Motor neuron (in vitro differentiated cells): ENCODE measurements at places on chromosomes 6 and 20.

DNA sequence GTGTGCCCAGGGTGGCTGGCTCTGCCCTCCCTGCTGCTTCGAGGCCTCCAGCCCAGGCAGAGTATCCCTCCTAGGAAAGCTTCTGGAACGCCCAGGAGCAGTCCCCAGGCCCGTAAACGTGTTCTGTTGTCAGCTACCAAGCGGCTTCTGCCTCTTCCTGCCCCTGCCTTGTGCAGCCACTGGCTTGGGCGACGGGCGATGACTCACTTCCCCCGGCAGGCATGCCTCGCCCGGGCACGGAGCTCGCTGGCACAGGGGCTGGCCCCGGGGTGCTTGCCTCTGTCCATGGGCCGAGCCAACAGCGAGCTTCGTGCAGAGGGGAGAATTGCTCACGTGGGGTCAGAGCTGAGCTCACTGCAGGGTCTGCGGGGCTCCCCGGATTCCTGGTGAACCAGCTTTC is 86.7 kb upstream of the THBS2 start:
- ATAC-seq: no peak

GRCh38 chr6:7802662-7803061 is 76.8 kb downstream of the BMP6 start:
- ATAC-seq: no peak

- no peak for ATAC-seq
Observed at GRCh38 chr6:51753635-51754034, 333.8 kb downstream of the PKHD1 start.

GRCh38 chr6:78618970-78619369 is 248.4 kb upstream of the IRAK1BP1 start:
- no peak for ATAC-seq

GRCh38 chr20:36279776-36280175 is 26.4 kb upstream of the DLGAP4 start:
- ATAC-seq: no peak

DNA sequence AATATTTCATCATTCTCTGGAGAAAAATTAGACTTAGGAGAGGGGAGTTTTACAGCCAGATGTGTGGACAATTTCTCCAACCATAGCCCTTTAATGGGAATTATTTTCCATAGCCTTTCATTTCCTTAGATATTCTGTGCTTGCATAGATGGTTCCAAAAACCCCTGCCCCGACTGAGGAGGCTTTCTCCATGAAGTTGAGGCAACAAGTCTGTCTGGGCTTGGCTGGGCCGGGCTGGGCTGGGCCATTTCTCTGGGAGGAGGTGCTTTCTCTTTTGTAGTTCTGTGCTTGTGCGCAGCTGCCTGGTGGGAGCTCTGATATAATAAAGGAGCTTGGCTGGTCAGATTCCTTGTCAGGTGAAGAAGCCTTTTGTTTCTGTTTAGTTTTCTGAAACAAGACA is 71.4 kb downstream of the SOBP start:
- ATAC-seq: no peak

DNA sequence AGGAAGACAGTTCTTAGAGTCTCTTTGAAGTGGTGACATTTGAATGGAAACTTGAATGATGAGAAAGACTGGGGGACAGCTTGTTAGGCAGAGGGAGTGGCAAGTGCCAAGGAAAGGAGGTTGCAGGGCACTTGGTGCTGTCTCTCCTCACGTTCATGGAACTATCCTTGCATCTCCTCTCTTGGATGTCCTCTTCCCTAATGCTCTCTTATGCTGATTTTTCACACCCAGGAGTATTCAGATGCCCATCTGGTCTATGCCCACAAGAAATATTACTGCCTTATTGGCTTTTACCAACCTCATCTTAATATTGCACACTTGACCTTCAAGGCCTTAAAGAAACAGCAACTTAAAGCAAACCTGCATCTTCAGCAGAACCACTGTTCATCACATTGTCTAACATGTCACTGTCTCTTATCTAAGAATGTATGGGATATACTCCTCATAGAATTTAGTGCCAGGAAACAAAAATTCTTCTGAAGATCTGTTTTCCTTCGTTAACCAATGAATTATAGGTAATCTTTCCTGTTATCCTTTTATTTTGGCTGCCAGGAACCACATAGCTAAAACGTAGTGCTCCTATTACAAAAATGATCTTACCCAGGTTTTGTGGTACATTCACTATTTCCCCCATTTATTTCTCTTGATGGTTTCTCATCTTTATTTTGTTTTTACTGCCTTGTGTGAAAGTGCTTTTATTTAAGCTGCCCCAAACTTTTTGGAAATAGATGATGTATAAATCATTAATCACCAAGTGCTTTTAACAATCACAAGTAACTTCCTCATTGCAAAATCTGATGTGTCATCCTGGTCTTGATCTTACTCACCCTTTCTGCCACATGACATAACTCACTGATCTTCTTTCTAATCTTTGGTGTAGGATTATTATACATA is 12.8 kb downstream of the RGS17 start:
- no peak for ATAC-seq

DNA sequence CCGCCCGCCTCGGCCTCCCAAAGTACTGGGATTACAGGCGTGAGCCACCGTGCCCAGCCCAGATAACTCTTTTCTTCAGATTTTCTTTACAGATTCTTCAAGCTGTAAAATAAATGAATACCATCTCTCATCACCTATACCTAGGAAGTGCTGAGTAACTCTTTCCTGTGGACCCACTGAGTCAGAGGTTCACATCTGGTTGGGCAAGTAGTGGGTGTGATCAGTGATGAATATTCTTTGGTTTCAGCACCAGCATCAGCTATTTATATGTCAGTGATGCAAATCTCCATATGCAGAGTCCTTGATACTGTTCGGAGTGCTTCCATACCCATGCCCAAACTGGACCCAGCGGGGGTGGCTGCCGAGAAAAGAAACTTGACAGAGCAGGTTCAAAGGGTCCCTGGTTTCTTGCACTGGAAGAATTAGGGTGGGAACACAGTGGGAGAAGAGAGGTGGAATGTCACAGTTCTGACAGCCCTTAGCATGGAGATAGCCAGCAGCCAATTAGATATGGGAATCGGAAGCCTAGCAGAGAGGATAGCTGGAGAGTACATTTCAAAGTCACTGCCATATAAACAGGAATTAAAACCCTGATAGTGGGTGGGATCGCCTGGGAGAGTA is 64.9 kb upstream of the DDR1 start:
- peak; percentile 81 for ATAC-seq

DNA sequence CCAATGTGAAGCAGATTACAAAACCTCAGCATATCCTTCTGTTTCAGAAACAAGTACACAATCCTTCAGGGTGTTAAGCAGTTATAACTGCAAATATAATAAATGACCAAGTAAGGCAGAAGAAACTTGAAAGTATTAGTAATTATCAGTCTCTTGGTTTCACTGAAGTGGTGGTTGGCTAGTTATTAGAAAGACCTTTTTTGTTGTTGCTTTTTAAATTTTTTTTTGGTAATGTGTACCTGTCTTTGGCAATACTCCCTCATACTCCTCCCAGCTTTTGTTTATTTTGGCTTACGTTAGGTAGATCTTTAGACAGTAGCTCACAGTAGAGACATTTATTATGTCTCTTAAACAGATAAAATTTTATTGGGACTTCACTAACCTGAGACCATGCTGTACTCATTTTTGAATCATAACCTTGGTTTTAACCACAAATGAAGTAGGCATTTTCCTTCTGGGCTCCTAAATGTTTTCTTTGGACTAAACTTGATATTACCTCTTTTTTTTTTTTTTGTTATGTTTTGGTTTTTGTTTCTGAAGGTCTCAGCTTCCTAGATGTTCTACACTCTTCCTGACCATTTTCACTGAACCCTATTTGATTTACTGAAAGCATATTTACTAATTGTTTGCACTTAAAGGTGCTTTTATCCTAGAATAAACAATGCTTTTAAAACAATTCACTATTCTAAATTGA is 6.4 kb downstream of the CD2AP start:
- no peak for ATAC-seq

DNA sequence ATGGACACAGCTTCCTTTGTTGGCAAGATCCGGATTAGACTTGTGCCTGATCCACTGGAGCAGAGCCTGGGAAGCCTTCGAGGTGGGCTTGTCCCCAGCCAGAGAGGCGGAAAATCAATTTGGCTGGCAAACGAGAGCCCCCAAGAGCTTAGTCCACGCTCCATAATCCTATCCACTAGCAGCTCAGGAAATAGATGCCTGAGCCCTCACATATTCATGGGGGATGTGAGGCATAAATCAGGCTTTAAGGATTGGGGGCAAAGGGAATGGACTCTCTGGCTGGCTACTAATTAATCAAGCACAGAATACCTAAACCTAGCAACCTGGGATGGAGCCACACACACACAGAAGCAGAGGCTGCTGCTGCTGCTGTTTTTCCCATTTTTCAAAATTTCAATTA is 137.9 kb downstream of the PKHD1 start:
- no peak for ATAC-seq

DNA sequence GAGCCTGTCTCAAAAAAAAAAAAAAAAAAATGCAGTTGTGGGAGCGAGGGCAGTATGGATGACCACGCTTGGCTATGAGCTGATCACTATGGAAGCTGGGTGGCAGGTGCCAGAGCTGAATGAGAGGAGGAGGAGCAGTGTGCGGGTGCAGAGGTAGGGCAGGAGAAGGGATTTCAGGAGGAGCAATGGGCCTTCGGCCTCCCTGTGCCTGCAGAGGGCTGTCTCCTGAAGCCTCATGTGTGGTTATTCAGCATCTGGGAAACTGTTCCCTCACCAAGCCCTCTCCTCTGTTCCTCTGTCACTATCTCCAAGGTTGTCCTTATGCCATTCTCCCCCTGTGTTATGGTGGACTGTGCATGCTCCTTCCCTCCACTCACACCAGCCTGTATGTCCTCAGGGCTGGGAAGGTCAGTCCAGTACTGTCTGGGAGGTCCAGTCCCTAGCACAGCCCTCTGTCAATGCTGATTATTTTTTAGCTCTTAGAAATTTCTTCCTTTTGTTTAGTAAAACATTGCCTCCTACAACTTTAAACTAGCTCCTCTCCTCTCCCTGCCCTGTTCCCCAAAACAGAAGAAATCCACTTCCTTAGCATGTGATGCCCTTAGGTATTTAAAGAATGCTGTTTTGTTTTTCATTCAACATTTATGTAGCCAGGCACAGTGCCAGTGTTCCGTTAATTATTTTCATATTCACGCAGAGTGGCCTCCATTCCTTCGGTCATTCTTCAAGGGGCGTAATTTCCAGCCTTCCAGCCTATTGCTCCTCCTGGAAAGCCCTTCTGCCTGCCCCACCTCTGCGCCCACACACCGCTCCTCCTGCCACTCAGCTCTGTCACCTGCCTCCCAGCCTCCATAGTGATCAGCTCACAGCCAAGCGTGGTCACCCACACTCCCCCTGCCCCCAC is 48.9 kb downstream of the CNBD2 start:
- peak; percentile 89 for ATAC-seq

GRCh38 chr6:139336488-139336887 is 38.0 kb downstream of the CITED2 start:
- ATAC-seq: no peak

DNA sequence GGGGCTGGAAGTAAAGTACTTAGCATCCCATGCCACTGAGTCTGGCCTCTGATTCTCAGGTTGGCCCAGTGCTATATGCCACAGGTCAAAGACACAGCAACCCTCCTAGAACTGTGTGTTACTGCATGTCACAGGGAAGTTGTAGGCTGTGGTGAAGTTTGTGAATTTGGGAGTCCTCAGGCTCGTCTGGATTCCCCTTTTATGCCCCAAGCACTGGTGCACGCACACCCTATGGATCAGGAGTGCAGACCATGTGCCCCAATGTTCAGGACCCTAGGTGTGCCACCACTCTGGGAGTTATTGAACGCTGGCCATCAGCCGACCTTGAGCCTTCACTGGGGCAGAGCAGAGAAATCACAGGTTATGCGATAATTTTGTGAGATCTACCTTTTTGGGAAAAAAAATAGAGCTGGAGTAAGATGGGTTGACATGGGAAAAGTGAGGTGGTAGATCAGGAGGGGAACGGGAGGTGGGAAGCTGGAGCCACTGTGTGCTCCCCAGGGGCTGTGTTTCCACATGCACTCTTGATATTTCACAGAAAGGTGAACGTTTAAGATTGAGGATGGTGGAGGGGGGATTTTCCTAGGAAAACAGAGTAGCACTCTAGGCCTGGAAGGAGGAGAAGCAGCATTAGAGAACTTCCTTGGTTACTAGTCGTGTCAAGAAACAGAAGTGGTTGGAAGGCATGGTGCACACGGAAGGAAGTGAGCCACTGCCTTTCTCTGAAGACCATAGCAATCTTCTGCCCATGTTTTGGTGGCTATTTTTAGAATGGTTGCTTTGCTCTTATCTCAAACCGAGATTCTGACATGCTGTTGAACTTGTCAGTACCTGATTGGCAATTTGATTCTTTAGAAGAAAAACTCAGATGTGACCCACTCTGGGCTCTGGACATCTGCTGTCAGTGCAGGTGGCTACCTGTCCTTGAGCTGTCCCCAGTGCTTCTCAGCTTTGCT is 44.1 kb downstream of the DUSP22 start:
- ATAC-seq: no peak

- peak; percentile 22 for ATAC-seq
Observed at GRCh38 chr6:37580176-37580955, 80.7 kb upstream of the CCDC167 start.

DNA sequence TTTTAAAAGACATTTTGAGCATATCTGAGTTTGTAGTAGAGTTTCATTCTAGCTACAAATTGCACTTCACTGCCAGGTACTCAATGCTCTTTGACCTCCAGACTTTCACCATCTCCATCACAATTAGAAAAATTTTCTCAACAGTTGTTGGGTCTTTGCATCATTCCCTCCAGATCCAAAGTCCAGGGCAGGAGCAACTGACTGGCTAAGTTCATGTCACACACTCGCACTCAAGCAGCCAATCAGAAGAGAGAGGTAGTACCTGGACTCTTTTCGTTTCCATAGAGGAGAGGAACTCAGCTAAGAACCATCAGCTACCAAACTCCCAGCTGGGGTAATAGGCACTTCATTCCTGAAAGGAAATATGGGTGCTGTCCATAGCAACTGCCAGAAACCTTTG is 9.0 kb downstream of the SPINT3 start:
- ATAC-seq: no peak

- ATAC-seq: peak; percentile 99
Observed at GRCh38 chr6:9482030-9482738, 932.7 kb downstream of the TFAP2A start.

- no peak for ATAC-seq
Observed at GRCh38 chr20:63004607-63005364, 2.0 kb downstream of the BHLHE23 start.

DNA sequence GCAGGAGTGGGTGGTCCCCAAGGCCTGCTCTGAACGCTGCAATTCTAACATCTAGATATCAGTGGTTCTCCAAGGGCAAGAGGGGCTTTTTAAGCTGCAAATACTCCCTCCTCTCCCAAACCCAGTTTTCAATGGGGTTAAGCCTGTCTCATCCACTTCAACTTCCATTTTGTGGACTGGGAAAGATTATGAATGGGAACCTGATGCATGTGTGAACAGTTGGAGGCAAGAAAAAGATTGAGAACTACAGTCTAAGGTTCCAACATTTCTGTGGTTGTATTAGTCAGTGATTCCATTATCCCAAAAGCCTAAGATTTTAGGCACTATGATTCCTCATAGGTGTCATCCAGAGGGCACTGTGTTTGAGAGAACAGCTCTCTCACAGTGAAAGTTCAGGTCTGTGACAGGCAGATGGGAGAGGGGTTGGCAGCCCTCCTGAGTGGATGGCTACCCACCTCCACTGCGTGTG is 53.7 kb downstream of the HNF4A start:
- ATAC-seq: no peak
